Posterior cingulate gyrus (tissue), 11 donors: ENCODE measurements at places on chromosomes 16 and 17.

DNA sequence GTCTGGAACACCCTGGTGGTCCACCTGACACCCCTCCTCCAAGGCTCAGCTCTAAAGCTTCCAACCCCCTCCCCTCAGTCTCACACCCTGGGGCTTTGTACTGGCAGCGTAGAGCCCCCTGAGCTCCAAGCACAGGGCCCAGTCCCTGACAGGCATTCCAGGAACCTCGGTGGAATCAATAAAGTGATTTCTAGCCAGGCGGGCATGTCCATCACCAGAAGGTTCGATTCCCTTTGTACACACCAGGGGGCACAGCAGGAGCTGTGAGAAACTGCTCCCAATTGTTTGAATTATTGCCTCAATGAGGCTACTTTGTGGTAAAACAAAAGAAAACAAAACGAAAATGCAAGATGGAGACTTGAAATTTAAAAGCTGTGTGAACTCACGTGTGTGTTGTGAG is 51.8 kb downstream of the SMPD3 start:
- DNase-seq = no peak

DNA sequence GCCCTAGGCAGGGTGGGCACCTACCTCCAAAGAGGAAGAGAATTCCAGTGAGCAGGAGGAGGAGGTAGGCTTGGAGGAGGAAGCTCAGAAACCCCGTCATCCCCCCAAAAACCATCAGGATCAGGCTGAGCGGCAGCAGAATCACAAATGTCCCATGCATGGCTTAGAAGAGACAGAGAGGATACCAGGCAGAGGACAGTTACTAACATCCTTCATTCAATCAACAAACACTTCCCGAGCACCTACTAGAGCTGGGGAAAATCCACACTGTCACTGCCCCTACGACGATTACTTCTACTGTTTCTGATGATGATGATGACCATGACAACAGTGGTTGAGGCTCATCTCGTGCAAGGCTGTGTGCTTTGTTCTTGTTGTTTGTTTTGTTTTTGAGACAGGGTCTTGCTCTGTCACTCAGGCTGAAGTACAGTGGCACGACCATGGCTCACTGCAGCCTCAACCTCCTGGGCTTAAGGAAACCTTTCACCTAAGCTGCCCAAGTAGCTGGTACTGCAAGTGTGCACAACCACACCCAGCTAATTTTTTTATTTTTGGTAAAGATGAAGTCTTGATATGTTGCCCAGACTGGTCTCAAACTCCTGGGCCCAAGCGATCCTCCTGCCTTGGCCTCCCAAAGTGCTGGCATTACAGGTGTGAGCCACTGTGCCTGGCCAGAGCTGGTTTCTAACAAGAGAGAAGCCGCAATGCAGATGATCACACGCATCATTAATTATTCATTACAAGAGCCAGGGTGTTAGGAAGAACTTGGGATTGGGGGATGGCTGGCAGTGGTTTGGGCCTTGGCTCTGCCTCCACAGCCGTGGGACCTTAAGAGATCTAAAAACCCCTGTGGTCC is 18.0 kb downstream of the TMEM114 start:
- no peak for DNase-seq

DNA sequence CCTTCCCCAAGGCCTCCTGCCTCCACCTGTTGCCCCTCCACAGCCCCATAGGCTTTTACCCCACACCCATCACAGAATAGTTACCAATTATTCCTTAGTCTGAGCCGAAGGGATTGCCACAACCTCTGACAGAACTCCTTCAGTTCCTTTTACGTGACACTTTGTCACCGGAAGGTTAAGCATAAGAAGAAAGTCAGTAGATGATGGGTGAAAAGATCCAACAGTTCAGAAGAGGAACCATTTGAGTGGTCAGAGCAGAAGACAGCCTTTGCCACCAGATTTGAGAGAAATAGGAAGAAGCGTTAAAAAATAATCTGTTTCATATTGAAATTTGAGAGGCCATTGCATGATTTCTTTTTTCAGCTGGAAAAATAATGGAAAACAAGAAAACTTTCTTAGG is 1.2 kb downstream of the SRR start:
- no peak for DNase-seq

DNA sequence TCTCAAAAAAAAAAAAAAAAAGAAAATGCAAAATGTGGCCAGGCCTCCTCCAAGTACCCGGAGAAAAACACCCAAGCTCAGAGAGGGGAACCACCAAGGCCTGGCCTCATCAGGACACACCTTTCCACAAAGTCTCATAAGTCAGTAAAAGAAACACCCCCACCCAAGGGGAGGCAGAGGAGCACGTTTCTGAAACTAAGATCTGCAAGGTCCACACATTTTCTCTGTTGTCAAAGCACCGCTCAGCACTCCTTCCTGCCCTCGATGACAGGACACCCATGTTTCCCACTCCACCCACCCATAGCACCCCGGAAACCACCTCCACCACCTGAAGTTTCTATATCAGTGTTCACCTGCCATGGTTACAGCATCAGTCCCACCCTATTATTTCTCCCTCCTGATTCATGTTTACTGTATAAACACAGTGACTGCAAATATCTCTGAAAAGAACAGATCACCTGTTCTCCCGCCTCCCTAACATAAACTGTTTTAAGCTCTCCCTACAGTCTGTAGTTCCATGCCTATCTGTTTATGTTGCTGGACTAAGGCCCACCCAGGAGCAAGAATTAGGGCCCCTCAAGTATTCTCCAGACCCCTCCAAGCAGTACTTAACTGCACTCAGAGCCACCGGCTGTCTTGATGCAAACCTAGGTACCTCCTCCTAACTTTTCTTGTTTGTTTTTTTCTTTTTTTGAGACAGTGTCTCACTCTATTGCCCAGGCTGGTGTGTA is 2.0 kb downstream of the CORO7 start:
- DNase-seq = no peak

DNA sequence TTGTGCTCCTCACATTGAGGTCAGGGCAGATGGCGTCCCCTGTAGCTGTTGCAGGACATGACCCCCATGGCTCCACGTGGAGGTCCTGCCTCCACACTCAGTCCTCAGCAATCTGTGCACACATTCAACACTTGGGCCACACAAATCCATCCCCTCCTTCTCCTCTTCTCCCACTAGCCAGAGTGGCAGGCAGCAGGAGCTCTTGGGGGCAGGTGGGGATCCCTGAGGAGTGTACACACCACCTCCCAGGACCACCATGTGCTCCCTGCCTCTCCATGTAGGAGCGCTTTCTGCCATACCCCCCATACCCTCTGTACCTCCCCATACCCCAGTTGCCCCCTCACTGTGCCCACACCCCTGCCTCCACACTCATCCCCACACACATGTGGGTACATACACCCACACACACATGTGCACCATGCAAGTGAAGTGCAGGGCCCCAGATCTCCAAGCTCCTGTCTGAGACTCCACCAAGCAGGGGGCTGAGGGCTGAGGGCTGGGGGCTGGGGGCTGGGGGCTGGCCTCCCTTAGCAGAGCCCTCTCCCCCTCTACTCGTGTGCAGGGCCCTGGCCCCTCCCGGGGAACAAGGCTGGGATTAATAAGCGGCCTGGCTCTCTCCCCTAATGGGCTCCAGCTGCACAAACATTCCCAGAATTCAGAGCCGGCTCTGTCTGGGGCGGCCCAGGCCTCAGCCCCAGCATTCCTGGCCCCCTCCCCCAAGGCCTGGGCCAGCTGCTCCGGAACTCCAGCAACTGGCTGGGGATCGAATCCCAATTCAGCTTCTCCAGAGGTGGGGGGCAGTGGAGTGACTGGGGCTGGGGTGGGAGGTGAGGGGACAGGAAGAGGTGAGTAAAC is 48.2 kb upstream of the MEIOC start:
- no peak for DNase-seq

- no peak for DNase-seq
These were observed 11.5 kb downstream of the KCNG4 start for GRCh38 chr16:84228256-84228838.

GRCh38 chr16:30551781-30552180 is 6.4 kb downstream of the ZNF764 start:
- DNase-seq = no peak

- DNase-seq = no peak
These were observed 73.4 kb downstream of the WSB1 start for GRCh38 chr17:27367121-27367981.

DNA sequence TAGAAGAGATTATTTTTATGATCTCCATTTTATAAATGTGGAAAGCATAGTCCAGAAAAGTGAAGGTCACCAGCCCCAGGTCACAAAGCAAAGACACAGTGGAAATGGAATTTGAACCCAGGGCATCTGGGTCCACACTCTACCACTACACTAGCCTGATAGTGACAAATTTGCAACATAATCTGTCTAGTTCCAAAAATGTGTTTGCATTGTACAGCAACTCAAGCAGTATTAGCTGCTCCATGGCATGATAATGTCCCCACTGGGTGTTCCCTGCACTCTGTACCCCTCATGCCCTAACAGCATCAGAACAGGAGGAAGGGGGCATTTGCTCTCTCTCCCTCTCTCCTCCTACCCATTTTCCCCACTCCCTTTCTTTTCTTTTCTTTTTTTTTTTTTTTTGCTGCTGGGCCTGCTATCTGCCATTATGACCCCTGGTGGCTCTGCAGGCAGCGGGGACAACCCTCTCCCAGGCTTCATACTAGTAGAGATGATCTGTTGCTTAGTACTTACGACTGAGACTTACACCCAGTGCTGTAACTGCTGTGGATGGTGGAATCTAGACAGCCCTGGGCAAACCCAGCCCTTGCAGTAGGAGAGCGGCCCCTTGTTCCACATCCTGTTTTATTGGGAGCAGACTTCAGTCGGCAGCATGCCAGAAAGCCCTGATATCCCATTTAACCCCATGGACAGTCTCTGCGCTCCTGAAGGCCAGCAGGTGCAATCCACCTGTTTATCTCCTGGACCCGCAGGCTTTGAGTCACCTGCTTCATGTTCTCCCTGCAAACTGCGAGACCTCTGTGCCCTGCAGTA is 306.3 kb downstream of the SOX9 start:
- DNase-seq = no peak

DNA sequence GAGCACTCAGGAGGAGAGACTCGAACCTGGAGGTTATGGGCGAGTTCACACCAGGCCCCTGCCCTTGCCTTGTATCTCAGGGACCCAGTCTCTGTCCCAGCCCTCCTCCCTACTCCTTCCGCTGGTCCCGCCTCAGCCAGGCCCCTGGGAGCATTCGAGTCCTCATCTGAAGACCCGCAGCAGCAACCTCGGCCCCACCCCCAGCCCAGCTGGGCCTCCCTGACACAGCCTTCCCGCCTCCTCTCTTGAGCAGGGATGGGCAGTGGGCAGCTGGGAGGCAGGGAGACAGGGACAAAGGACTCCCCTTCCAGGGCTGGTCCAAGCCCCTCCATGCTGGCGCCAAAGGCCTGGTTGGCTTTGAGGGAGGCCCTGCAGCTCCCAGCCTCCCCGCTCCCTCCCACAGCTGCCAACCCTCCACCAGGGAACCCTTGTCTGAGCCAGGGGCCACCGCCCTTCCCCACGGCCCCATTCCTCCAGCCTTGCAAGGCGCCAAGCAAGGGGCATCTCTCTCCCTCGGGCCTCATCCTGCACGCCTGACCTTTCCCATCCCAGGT is 15.4 kb upstream of the ZC3H18 start:
- no peak for DNase-seq

- DNase-seq = no peak
These were observed 26.9 kb downstream of the AP1G1 start for GRCh38 chr16:71781741-71782140.

- no peak for DNase-seq
These were observed 174.1 kb downstream of the SNX29 start for GRCh38 chr16:12150600-12150999.

DNA sequence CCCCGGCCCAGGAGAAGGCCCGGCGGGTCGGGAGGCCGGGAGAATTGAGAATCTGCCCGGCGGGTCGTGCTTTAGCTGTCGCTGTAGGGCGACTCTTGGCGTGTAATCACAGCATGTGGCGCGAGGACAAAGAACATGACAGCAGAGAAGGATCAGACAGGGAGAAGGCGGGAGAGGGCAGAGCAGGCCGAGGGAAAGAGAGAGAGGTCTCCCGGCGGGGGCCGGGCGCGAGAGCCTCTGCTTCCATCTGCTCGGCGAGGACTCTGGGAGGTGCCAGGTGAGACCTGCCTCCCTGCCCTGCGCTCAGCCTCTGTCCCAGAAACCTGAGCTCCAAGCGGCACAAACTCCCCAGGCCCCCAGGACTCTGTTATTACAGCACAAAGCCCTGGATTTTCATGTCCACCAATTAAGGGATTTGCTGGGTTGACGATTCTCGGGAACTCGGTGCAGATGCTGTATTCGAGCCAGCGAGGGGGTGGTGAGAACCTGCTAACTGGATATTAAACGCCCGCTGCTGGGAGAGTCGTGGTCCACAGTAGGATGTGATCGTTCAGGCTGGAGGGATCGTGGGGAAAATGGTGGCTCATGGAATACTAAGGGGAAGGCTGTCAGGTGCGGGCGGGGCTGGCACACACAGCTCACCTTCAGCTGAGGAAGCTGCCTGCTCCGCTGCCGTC is 172.0 kb upstream of the CIBAR2 start:
- peak; percentile 19 for DNase-seq

GRCh38 chr17:27494192-27495091 is 38.2 kb downstream of the KSR1 start:
- DNase-seq = peak; percentile 53

DNA sequence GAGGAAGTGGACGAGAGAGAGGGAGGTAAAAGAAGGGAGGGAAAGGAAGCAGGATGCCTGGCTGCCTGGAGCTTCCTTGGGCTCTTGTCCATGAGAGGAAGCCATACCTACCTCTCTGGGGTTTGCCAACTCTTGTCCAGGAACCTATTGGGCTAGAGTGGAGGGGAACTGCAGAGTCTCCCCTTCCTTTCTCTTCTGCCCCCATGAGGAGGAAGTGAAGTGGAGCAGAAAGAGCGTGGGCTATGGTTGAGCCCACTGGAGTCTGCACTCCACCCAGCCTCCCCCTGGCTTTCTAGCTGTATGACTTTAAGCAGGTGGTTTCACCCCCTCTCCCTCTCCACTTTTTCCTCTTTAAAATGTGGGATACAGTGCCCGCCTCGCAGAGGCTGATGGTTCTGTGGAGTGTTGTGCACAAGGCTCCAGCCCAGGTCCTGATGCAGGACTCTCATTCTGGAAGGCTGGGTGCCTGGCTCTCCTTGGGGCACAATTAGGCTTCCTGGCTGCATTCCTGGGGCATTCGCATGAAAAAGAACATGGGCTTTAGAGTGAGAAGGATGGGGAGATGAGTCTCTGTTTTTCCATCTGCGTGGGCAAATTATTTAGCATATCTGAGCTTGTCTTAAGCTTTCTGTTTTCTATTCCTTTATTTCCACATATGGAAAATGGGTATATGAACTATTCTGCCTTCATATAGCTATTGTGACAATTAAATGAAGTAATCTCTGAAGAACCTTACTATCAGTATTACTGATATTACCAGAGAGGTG is 40.7 kb downstream of the HLF start:
- DNase-seq = no peak

GRCh38 chr17:36682773-36683172 is 81.4 kb downstream of the MRM1 start:
- no peak for DNase-seq
